IPS DF 6.9 (cell line): ENCODE measurements at places on chromosomes 11 and 22.

GRCh38 chr11:95595541-95595940 is 194.0 kb downstream of the FAM76B start:
- DNase-seq = no peak

GRCh38 chr11:95247127-95247684 is 16.2 kb upstream of the SESN3 start:
- DNase-seq = no peak

DNA sequence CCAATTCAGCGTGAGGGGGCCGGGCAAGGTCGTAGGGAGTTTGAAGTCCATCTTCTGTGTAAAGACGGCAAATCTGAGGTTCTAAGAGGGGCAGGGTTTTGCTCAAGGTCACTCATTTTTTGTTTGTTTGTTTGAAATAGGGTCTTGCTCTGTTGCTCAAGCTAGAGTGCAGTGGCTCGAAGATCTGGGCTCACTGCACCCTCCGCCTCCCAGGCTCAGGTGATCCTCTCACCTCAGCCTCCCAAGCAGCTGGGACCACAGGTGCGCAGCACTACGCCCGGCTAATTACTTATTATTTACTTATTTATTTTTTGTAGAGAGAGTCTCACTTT is 355 bp upstream of the AP1B1 start:
- DNase-seq = no peak

- DNase-seq = no peak
These were observed 475.1 kb downstream of the BRD1 start for GRCh38 chr22:49352361-49353169.

GRCh38 chr22:18057568-18058209 is 20.1 kb upstream of the PEX26 start:
- DNase-seq = no peak

- no peak for DNase-seq
These were observed 889 bp downstream of the PLAAT4 start for GRCh38 chr11:63537293-63538101.

DNA sequence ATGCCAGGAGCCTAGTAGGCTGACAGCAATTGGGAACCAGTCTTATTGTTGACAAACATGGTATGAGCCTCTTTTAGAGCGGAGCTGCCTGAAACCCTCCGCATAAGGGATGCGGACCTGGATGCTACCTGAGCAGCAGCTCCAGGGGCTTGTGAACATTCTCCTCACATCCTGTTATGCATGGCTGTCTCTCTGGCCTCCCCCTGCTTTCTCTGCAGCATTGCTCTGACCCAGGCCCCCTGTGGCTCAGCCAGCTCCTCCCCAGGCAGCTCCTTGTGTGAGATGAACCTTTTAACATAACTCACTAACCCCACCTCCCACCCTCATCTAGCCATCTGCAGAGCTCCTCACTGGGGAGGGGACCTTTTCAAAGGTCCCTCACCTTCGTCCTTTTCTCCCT is 6.0 kb downstream of the BMAL1 start:
- no peak for DNase-seq

- no peak for DNase-seq
These were observed 31.6 kb downstream of the SGSM3 start for GRCh38 chr22:40401981-40402406.

- no peak for DNase-seq
These were observed 154.9 kb downstream of the CACNA1I start for GRCh38 chr22:39725351-39726035.

- DNase-seq = no peak
These were observed 30.4 kb downstream of the SHANK3 start for GRCh38 chr22:50702821-50703725.

DNA sequence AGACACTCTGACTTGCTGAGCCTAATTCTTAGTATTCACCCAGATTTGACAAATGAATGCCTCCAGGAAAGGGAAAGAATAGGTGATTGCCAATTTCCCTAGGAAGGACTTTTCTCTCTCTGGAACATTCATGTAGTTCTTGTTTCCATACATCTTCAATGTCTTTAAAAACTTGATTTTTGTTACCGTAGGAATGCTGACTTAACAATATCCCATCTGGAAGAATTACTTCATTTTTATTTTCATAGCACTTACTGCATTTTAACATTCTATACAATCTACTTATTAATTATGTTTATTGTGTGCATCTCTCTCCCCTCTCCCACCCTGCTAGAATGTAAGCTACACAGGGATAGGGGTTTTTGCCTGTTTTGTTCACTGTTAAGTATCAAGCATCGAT is 66.6 kb downstream of the SLC5A12 start:
- no peak for DNase-seq

DNA sequence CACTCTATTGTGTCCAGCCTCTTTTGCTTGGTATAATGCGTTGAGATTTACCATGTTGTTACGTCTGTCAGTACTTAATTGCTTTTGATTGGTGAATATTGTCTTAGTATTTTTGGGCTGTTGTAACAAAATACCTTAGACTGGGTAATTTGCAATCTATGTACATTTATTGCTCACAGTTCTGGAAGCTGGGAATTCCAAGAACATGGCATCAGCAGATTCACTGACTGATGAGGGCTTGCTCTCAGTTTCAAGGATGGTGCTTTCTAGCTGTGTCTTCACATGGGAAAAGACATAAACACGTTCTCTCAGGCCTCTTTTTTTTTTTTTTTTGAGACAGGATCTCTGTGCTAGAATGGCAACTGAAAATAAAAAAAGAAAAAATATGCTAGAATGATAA is 46.7 kb upstream of the INCENP start:
- no peak for DNase-seq
